ENCODE measurements at places on chromosomes 2 and 18.

DNA sequence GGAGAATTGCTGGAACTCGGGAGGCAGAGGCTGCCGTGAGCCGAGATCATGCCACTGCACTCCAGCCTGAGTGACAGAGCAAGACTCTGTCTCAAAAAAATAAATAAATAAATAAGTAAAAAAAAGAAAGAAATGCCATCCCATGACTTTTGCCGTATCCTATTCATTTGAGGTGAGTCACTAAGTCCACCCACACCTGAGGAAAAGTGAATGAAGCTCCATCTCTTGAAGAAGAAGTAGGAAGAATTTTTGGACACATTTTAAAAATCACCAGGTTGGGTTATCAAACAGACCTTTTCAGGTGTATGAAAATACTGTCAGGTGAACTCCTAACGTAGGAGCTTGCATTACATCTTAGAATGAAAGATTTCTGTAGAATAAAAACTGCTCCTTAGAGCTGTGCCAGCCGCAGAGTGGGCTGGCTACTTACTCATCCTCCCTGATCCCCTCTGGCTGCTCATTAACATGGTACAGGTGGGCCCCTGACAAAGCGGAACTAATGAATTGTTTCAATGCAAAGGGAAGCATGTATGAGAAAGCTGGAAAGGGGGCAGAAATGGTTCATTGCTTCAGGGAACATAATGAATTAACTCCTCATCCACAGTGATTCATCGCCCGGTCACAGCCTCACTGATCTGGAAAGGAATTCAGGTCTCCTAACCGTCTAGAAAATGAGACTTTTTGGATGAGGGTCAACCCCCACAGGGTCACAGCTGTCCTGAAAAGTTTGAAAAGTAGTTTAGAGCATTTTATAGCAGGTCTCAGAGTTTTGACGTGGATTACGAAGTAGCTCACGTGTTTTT, 191.4 kb downstream of the SPP2 start:
- no peak overlapping the region for H3K4me3 ChIP-seq
- H3K4me1 ChIP-seq: peaks cover 12% of the 10 kb centered on the region
- no peak for ATAC-seq
- no peaks in the 10 kb centered on the region for H3K36me3 ChIP-seq
- peaks cover 24% of the 10 kb centered on the region for H3K27me3 ChIP-seq
- no peak overlapping the region for H3K27ac ChIP-seq

DNA sequence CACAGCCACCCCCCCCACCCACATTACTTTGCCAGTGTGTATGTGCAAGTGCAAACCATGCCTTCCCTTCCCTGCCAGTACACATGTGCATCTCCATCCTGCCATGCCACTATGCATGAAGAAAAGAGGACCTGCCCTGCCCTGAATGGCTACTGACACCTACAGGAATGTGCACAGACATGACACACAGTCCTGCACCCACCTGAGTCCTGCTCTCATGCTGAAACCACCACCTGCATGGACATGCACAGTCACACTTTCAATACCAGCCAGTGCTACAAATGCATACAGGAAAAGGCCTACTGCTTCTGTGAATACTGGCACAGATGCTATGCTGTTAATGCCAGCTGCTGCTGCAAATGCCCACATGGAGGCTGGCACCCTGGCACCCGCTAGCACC, 334.4 kb upstream of the DLGAP1 start:
- no peaks in the 10 kb centered on the region for H3K27me3 ChIP-seq
- no peak for ATAC-seq
- H3K4me3 ChIP-seq: no peak overlapping the region
- H3K4me1 ChIP-seq: no peaks in the 10 kb centered on the region
- no peaks in the 10 kb centered on the region for H3K36me3 ChIP-seq

- H3K27me3 ChIP-seq: no peaks in the 10 kb centered on the region
- H3K27ac ChIP-seq: no peak overlapping the region
- H3K36me3 ChIP-seq: peaks cover 10% of the 10 kb centered on the region
- no peak overlapping the region for H3K4me3 ChIP-seq
- peaks cover 15% of the 10 kb centered on the region for H3K4me1 ChIP-seq
- no peak for ATAC-seq
Observed at GRCh38 chr18:69889009-69889408, 58.7 kb downstream of the CD226 start.

- ATAC-seq: peak; percentile 58
- H3K4me1 ChIP-seq: peaks cover 58% of the 10 kb centered on the region
- no peak overlapping the region for H3K4me3 ChIP-seq
Observed at GRCh38 chr2:202717598-202718310, 83.0 kb downstream of the FAM117B start.

DNA sequence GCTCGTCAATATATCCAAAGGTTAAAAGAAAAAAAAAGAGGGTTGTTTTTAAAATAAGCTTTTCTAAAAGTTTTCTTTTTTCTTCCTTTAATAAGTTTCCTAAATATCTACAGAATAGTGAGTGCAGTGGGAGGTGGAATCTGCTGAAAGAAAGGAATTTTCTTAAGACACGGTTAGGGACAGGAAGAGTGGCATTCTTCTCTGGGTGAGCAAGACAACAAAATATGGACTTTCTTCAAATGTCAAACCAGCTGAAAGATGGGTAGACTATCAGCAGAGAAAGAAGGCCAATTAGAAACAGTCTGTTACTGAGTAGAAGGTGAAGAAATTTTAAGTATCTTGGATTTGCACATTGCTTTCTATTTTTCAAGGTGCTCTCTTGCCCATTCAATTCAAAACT, 222.7 kb upstream of the PIK3C3 start:
- ATAC-seq: no peak
- H3K27me3 ChIP-seq: no peaks in the 10 kb centered on the region
- no peaks in the 10 kb centered on the region for H3K4me1 ChIP-seq
- H3K36me3 ChIP-seq: no peaks in the 10 kb centered on the region

DNA sequence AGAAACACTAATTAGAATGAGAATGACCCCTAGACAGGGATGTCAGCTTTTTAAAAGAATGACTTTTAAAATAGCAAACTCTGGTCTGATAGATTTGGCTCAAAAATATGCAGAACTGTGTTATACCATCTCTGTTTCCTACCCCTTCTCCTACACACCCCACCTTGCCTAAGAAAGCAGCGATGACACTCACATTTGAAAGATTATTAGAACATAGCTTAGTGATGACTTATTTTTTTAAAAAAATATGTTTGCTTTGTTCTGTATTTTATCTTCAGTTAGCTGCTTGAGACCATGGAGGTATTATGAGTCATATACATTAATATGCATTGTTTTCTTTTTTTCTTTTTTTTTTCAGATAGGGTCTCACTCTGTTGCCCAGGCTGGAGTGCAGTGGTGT, 176.7 kb upstream of the TPO start:
- H3K27ac ChIP-seq: no peak overlapping the region
- no peaks in the 10 kb centered on the region for H3K36me3 ChIP-seq
- no peak for ATAC-seq
- H3K27me3 ChIP-seq: peaks cover 7% of the 10 kb centered on the region
- H3K4me1 ChIP-seq: no peaks in the 10 kb centered on the region

DNA sequence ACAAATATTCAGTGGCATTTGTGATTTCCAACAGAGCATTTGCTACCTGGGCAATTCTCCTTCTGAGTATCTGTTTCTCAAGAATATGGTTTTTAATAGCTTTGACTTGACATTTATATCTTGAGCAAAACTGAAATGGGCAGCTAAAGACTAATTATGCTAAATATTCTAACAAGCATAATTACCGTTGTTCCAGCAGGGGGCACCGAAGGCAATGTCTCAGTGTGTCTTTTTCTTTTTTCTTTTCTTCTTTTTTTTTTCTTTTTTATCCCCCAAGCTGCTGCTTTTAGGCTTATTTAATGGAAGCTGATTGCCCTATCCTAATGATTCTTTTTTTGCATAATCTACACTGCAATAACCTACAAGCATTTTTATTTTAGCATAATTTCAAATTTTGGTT, 138.9 kb upstream of the NABP1 start:
- no peak overlapping the region for H3K27ac ChIP-seq
- H3K36me3 ChIP-seq: no peaks in the 10 kb centered on the region
- H3K4me1 ChIP-seq: no peaks in the 10 kb centered on the region
- no peak for ATAC-seq
- H3K27me3 ChIP-seq: peaks cover 8% of the 10 kb centered on the region

GRCh38 chr2:219447242-219448098, 12.8 kb downstream of the SPEG start:
- H3K4me1 ChIP-seq: peaks cover 19% of the 10 kb centered on the region
- H3K36me3 ChIP-seq: no peaks in the 10 kb centered on the region
- H3K27me3 ChIP-seq: peaks cover 78% of the 10 kb centered on the region
- no peak overlapping the region for H3K4me3 ChIP-seq
- no peak overlapping the region for H3K27ac ChIP-seq
- no peak for ATAC-seq

DNA sequence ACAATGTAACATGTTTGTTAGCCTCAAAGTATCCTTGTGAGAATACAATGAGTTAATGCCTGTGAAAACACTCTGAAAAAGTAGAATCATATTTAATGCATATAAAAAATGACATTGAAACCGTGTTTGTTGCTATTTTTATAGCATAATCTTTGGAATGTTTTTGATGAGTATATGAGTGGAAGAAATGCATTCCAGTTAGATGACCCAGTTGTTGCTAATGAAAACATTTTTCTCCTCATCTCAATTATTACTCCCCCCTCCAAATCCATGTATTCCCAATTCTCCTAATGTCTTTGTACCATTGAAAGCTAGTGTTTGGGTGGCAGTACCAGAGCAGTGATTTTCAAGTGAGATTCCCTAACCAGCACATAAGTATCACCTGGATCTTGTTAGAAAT, 67.1 kb upstream of the DSEL start:
- no peak overlapping the region for H3K4me3 ChIP-seq
- H3K27me3 ChIP-seq: no peaks in the 10 kb centered on the region
- no peak for ATAC-seq
- no peaks in the 10 kb centered on the region for H3K4me1 ChIP-seq

GRCh38 chr2:207319316-207319715, 153.6 kb upstream of the KLF7 start:
- ATAC-seq: peak; percentile 68
- H3K27ac ChIP-seq: no peak overlapping the region
- H3K4me3 ChIP-seq: no peak overlapping the region

DNA sequence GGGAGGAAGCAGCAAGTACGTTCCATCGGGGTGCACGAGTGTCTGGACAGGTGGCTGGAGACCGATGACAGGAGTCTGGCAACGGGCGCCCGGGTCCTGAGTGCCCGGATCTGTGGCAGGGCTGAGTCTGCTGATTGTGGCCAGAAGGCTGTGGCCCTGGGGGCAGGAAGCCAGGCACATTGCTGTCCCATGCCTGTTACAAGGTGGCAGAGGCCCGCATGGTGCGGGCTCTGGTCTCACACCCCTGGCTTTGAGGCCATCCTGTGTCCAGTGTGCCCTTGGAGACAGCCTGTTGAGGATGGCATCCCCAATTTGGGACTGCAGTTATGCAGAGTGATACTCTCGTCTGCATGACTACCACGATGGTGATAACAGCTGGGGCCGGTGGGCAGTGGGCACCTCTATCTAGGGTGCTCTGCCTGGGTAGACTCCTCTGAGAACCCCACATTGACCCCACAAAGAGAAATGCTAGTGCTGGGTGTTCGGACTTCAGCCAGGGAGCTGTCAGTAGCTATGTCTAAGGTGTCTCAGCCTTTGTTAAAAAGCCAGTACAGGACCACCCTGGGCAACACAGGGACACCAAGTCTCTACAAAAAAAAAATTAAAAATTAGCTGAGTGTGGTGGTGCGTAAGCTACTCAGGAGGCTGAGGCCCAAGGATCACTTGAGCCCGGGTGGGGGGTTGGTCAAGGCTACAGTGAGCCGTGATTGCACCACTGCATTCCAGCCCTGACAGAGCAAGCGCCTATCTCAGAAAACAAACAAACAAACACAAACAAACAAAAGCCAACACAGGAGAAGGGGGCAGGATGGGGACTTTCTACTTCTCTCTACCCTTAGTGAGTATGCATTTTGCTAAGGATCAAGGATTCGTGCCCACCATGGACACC, 88.3 kb downstream of the RHOB start:
- no peak for ATAC-seq
- H3K27ac ChIP-seq: no peak overlapping the region
- H3K36me3 ChIP-seq: no peaks in the 10 kb centered on the region
- H3K4me1 ChIP-seq: no peaks in the 10 kb centered on the region
- no peak overlapping the region for H3K4me3 ChIP-seq

GRCh38 chr2:85830645-85831044, 58.1 kb downstream of the ST3GAL5 start:
- H3K27me3 ChIP-seq: no peaks in the 10 kb centered on the region
- ATAC-seq: no peak
- no peak overlapping the region for H3K27ac ChIP-seq
- peaks cover 5% of the 10 kb centered on the region for H3K36me3 ChIP-seq

DNA sequence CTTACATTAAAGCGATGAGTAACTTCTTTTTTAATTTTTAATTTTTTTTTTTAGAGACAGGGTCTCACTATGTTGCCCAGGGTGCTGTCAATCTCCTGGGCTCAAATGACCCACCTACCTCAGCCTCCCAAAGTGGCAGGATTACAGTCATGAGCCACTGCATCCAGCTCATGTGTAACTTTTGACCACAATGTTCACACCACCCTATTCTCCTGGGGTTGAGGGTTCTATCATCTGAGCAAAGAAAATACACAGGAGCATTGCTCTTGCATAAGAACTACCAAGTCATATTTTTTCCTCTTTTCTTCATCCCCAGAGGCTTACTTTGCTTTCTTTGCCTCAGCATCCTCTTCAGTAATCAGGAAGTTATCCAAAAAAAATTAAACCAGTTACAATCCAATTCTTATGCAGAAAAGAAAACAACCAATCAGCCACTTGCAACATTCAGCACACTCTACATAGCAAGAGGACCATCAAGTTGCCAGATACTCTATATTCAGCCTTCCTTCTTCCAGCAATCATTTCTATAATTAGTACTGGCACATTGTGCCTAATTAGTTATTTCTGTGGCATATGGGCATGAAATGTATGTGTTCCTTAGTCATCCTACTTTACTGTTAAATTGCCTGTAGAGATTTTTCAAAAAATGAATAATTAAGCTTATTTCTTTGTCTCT, 345.6 kb downstream of the AKAIN1 start:
- no peak for ATAC-seq
- no peak overlapping the region for H3K4me3 ChIP-seq
- H3K27ac ChIP-seq: no peak overlapping the region
- H3K36me3 ChIP-seq: no peaks in the 10 kb centered on the region
- no peaks in the 10 kb centered on the region for H3K4me1 ChIP-seq
- H3K27me3 ChIP-seq: no peaks in the 10 kb centered on the region

DNA sequence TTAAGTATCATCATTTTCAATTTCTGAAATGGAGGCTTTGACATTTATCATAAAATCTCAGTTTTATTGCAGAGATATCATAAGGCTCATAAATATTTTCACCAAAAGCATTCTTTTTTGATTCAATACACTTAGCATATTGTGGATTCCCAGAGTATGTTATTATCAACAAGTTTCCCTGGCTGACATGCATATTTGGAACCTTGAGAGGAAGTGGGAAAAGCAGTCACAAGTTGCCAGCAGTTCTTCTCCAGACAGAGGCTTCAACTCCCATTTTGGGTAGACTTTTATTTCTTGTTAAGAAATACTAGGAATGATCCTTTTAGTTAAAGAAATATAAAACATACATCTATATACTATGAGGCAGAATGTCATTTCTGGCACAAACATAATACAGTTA, 236.5 kb downstream of the ASXL3 start:
- H3K27ac ChIP-seq: no peak overlapping the region
- H3K36me3 ChIP-seq: no peaks in the 10 kb centered on the region
- no peak overlapping the region for H3K4me3 ChIP-seq
- H3K27me3 ChIP-seq: no peaks in the 10 kb centered on the region

- no peaks in the 10 kb centered on the region for H3K4me1 ChIP-seq
- no peaks in the 10 kb centered on the region for H3K27me3 ChIP-seq
- H3K4me3 ChIP-seq: no peak overlapping the region
- H3K36me3 ChIP-seq: peaks cover 5% of the 10 kb centered on the region
- no peak for ATAC-seq
Observed at GRCh38 chr2:241924069-241924908, 54.8 kb downstream of the RTP5 start.

Data from stimulated activated memory B cell treated with anti-CD40 and anti-IgM and Interleukin-4, amounts not matched to agents 10 μg/mL and 1 μg/mL and 100 μg/mL, for 72 hours (primary cell).